ENCODE measurements at places on chromosomes 7 and 10. TPM values are rescaled to one million over a fixed set of nuclear protein-coding genes. Genes with fewer than 3 reads are reported as not detected.

MASTL gene
- total RNA-seq: 17.8 TPM

ZC3HAV1 gene
- total RNA-seq: 37.7 TPM

CHST3 gene
- total RNA-seq: 11.5 TPM

ZNF248 gene
- total RNA-seq: 6.5 TPM

GPR26 gene
- total RNA-seq: not detected

POLR2J2 gene
- total RNA-seq: 21.3 TPM

OR2A5 gene
- not detected for total RNA-seq

SSC4D gene
- total RNA-seq: 0.46 TPM

GJD4 gene
- not detected for total RNA-seq

NAT16 gene
- total RNA-seq: not detected

VPS37D gene
- 2.0 TPM for total RNA-seq

OR2AE1 gene
- not detected for total RNA-seq

SEC24C gene
- total RNA-seq: 95.5 TPM

LHFPL3 gene
- not detected for total RNA-seq

C10orf95 gene
- not detected for total RNA-seq

RARRES2 gene
- not detected for total RNA-seq

HOXA11 gene
- 16.7 TPM for total RNA-seq

Data from endothelial cell of umbilical vein (primary cell).